ENCODE measurements at places on chromosomes 13 and 19.

- DNase-seq, result peak; percentile 25
These were observed 10.3 kb upstream of the GARIN5A start for GRCh38 chr19:50486823-50487515.

GRCh38 chr19:40702337-40703012 lies 12.0 kb upstream of the NUMBL start:
- DNase-seq, result no peak

GRCh38 chr13:49690133-49690994 lies 922 bp downstream of the EBPL start:
- DNase-seq, result no peak

DNA sequence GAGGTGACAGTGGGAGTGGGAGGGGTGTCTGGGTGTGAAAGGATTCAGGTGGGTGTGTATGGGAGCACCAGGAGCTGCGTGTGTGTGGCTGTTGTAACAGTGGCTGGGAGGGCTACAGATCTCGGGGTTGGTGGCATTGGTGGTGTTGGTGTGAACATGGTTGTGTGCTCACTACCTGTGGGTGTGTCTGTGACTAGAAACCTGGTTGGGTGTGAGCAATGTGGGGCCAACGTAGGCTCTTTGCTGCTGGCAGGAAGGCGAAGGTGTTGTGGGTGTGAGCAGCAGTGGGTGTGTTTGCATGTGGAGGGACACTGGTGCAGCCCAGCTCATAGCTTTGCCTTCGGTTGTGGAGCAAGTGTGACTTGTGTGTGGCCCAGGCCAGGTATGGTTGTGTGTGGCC lies 3.7 kb upstream of the NR2C2AP start:
- no peak for DNase-seq

GRCh38 chr19:34359954-34360315 lies 5.1 kb upstream of the GPI start:
- DNase-seq, result no peak

DNA sequence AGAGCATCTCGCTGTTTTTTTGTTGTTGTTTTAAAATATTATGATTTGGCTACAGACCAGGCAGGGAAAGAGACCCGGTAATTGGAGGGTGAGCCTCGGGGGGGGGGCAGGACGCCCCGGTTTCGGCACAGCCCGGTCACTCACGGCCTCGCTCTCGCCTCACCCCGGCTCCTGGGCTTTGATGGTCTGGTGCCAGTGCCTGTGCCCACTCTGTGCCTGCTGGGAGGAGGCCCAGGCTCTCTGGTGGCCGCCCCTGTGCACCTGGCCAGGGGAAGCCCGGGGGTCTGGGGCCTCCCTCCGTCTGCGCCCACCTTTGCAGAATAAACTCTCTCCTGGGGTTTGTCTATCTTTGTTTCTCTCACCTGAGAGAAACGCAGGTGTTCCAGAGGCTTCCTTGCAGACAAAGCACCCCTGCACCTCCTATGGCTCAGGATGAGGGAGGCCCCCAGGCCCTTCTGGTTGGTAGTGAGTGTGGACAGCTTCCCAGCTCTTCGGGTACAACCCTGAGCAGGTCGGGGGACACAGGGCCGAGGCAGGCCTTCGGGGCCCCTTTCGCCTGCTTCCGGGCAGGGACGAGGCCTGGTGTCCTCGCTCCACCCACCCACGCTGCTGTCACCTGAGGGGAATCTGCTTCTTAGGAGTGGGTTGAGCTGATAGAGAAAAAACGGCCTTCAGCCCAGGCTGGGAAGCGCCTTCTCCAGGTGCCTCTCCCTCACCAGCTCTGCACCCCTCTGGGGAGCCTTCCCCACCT lies 183.3 kb downstream of the KDM4B start:
- no peak for DNase-seq

- no peak for DNase-seq
These were observed 918 bp upstream of the PSPN start for GRCh38 chr19:6376512-6377190.

GRCh38 chr19:37551129-37551993 lies 43.2 kb downstream of the ZNF571 start:
- peak; percentile 72 for DNase-seq

GRCh38 chr13:102191951-102192502 lies 209.8 kb downstream of the FGF14 start:
- DNase-seq, result no peak

GRCh38 chr19:46225558-46226004 lies 4.0 kb upstream of the IGFL1 start:
- DNase-seq, result no peak

- no peak for DNase-seq
These were observed 32.2 kb downstream of the ANKRD27 start for GRCh38 chr19:32642771-32643170.

DNA sequence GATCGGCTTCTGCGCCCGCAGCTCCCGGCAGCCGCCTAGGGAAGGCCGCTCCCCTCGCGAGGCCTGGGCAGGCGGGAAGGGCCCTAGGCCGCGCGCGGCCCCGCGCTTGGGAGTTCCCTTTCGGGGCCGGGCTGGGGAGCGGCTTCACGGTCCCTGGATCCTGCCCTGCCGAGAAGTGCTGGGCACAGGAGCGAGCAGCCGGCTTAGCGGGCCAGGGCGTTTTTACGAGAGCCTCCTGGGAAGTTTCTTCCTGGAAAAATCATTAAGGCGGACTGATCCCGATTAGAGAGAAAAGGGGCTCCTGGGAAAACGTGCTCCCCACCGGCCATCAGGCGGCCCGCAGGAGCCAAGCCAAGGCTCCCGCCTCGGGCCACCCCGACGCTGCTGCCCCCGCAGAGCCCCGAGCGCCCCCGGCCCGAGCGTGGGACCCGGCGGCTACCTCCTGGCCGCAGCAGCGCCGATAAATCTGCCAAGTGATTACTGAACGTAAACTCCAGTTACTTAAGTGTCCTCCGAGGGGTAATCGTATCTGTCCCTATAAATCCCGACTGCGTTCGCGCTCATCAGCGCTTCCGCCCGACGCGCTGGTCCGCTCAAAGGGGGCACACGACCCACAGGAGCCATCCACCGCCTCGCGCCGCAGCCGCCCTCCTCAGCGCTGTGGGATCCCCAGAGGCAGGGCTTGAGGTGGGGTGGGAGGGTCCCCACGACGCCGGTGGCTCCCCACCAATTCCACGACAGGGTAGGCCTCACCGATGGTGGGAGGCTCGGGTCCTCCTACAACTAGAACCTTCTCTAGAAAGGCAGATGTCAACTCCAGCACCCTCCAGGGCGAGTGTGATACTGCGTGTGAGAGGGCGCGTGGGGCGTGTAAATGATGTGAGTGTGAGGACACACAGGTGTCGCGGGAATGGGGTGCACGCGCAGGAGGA lies 2.8 kb downstream of the ZIC5 start:
- DNase-seq, result no peak

GRCh38 chr13:48873587-48873986 lies 102.1 kb upstream of the FNDC3A start:
- DNase-seq, result no peak

- DNase-seq, result peak; percentile 52
These were observed 607 bp upstream of the SYNE4 start for GRCh38 chr19:36009220-36009619.
